ENCODE measurements at places on chromosomes 6 and 20.

DNA sequence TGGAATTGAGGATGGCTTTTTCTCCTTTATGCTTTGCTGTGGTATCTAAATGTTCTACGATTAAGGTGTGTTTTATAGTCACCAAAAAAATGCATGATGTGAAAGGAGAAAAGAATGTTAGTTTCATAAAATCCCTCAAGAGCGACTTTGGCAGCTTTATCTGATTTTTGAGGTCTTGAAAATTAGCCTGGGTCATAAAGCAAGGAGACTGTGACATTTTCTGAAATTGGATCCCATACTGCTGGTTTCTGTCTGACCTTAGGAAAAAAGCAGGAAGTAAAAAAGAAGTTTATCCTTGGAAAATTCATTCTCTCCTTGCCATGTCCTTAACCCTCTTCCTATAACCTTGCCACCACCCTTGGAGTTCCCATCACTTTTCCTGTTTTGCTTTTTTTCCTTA is 525.3 kb downstream of the CD83 start:
- no peak for DNase-seq

- DNase-seq, result no peak
Measured at GRCh38 chr6:121791396-121792315, 356.2 kb downstream of the GJA1 start.

DNA sequence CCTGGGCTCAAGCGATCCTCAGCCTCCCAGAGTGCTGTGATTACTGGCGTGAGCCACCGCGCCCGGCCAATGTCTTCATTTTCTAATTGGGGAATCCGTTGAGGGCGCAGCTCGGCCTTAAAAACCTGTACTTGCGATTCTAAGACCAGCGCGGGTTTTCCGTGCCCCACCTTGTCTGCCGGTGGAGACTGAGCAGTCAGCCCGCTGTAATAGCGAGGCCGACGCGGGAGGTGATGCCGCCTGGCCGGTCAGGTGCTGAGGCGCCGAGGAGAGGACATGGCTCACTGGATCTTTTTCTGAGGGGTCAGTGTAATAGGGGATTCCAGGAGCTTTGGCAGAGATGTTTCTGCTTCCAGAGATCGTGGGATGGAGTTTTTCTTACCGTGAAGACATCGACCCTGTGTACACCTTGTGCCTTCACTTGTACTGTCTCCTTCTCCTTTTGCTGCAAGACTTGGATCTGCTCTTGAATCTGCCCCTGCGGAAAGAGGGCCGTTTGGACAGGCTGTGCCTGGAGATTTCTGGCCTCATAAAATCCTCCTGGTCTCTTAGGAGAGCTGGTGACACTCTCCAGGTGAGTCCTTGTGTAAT is 1.5 kb downstream of the TRIM31 start:
- DNase-seq, result no peak

DNA sequence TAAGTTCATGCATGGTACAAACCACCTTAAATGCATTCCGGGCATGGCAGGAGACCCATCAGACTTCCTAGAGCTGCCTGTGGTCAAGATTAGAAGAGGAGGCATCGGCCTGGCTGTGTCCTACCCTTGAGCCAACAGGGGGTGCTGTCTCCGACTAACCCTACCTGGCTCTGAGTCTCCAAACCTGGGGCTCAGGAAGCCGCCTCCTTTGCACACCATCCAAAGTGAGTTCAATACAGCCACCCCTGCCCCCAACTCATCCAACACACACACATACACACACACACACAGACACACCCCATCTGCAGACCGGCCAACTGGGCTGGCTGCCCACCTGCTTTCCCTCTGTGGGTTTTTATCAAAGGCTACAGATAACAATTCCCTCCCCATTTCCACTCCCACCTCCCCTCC is 77.0 kb downstream of the JPH2 start:
- no peak for DNase-seq

DNA sequence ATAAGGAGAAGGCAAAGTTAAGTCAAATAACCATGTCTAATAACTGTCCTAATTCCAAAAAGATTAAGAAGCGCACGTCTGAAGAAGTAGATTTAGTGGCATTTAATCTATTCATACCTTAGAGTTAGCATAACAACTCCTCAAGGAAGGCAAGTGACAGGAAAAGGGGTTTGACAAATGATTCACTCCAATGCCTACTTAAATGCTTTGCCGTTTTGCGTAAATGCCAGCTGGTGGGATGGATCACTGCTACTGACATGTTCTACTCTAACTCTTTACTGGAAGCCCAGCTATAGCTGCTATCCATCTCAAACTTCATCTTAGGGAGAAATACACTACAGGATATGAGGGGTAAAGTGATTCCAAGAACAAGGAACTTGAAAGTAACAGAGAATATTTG is 347.3 kb upstream of the RUNX2 start:
- DNase-seq, result no peak

DNA sequence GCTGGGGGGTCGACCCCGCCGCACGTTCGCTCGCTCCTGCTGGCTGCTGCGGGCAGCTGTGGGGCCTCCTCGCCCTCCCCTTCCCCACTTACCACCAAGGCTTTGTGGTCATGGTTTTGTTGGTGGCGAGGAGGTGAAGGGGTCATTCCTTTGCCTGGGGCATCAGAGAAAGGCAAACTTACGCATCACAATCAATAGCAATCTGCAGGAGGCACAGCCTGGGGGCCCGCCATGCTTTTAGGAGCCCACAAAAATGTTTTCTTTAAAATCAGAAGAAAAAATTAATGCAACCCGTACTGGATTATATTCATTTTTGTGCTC is 137.0 kb downstream of the IMPG1 start:
- DNase-seq, result no peak

DNA sequence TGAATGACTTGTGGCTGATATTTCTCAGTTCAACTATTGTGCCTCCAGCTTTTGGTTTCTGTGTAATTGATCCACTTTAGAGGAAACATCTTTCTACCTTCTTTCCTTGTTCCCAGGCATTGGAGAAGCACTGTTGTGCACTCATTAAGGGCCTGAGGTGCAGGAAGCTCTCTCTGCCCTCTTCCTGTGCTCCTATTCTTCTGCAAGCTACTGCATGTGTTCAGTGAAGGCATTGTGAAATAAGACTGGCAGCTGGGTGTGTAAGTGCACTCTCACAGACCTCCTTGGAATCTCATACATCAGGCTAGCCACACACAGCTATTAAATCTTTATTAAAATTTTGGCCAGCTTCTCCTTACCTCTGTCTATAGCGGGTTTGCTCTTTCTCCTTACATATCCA is 177.8 kb downstream of the OGFRL1 start:
- no peak for DNase-seq

- no peak for DNase-seq
Measured at GRCh38 chr6:157552820-157553485, 172.0 kb downstream of the ZDHHC14 start.

- no peak for DNase-seq
Measured at GRCh38 chr6:135851442-135852271, at the start of gene PDE7B. Gene PDE7B, plus strand, starts transcription at chr6:135851701.

GRCh38 chr6:48068278-48069251 is 42.4 kb downstream of the PTCHD4 start:
- no peak for DNase-seq

All from stimulated activated CD8-positive, alpha-beta memory T cell treated with anti-CD3 and anti-CD28 coated beads, Interleukin-2, amount 100 ng/mL, for 1 hour (primary cell).